ENCODE measurements at places on chromosomes 7 and 10. TPM values are rescaled to one million over a fixed set of nuclear protein-coding genes. Genes with fewer than 3 reads are reported as not detected.
A peak's percentile ranks its signal among the peaks of the same experiment; 100 is the strongest.

The TPST1 gene
- total RNA-seq = 3.6 TPM

GRCh38 chr10:130363899-130364445 lies 227.8 kb downstream of the GLRX3 start:
- H3K27me3 ChIP-seq = no peaks in the 10 kb centered on the region
- H3K27ac ChIP-seq = no peak overlapping the region
- H3K4me1 ChIP-seq = no peaks in the 10 kb centered on the region
- no peak for DNase-seq
- H3K36me3 ChIP-seq = no peaks in the 10 kb centered on the region

The NACAD gene
- total RNA-seq = not detected

GRCh38 chr10:112842832-112843360 lies 107.2 kb upstream of the TCF7L2 start:
- H3K4me1 ChIP-seq = peaks cover 43% of the 10 kb centered on the region
- H3K36me3 ChIP-seq = no peaks in the 10 kb centered on the region
- H3K27me3 ChIP-seq = no peaks in the 10 kb centered on the region
- DNase-seq = peak; percentile 86
- peak overlapping the region; percentile 69 for H3K27ac ChIP-seq

The LIMK1 gene
- total RNA-seq = 44.7 TPM

GRCh38 chr10:3053155-3053554 lies 14.2 kb upstream of the PFKP start:
- H3K27me3 ChIP-seq = no peaks in the 10 kb centered on the region
- no peaks in the 10 kb centered on the region for H3K36me3 ChIP-seq
- no peaks in the 10 kb centered on the region for H3K4me1 ChIP-seq
- H3K27ac ChIP-seq = no peak overlapping the region
- no peak for DNase-seq

- H3K36me3 ChIP-seq = no peaks in the 10 kb centered on the region
- H3K4me1 ChIP-seq = peaks cover 7% of the 10 kb centered on the region
- no peak overlapping the region for H3K4me3 ChIP-seq
Measured at GRCh38 chr10:2263561-2263960, 526.2 kb upstream of the ADARB2 start.

- no peak overlapping the region for H3K4me3 ChIP-seq
- H3K27me3 ChIP-seq = no peaks in the 10 kb centered on the region
- no peaks in the 10 kb centered on the region for H3K36me3 ChIP-seq
- no peaks in the 10 kb centered on the region for H3K4me1 ChIP-seq
Measured at GRCh38 chr7:45447296-45447695, 126.9 kb upstream of the ADCY1 start.

- no peak for DNase-seq
- no peak overlapping the region for H3K4me3 ChIP-seq
- H3K27me3 ChIP-seq = no peaks in the 10 kb centered on the region
- H3K4me1 ChIP-seq = peaks cover 11% of the 10 kb centered on the region
Measured at GRCh38 chr10:3869036-3869435, 84.0 kb upstream of the KLF6 start.

DNA sequence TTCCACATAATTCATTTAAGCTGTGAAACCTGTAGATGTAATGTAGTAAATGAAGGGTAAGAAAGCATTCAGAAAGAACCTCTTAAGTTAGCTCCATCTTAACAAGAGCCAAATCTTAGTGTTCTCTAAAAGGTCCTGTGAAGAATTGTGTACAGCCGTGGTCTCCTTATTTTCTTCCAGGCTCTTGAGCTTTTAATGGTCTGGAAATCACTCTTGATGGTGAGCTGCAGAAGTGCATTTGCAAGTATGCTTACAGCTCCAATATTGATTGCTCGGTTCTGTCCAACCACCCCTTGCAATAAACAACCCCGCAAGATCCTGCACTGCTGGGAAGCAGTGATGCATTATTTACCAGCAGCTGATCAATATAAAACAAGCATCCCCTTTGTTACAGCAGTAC lies 690.8 kb upstream of the FZD8 start:
- H3K4me3 ChIP-seq = no peak overlapping the region
- H3K36me3 ChIP-seq = no peaks in the 10 kb centered on the region
- no peaks in the 10 kb centered on the region for H3K27me3 ChIP-seq
- no peaks in the 10 kb centered on the region for H3K4me1 ChIP-seq

The MACC1 gene
- 30.4 TPM for total RNA-seq

The LDB3 gene
- total RNA-seq = 8.3 TPM

The DPP6 gene
- total RNA-seq = not detected

DNA sequence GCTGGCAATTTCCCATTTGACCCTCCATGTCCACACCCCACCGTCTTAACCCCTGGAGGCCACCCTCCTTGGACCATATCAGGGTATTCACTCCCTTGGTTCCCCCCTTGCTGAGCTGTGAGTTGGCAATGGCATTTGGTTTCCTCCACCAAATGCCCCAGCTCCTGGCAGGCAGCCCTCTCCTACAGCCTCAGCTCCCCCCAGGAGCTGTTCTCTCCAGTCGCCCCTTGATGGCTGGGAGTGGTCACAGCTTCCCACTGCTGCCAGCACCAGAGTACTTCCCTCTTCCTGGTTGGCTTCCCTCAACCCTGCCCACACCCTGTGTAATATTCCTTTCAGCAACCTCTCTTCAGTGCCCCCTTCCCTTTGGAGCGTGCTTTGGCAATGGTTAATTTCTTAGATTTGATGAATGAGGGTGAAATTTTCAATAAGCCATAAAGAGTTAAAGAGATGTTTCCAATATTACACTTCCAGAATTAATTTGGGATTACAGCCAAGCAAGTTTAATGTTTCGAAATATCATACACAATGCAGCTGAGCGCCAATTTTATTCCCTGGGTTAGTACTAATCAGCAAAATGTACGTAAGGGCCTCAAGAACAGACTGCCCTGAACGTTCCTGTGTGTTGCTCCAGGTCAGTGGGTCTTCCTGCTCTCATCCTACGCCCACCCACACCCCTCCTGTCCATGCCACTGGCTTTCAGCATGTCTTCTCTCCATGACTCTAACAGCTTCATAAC lies 207.1 kb upstream of the NFE2L3 start:
- H3K27ac ChIP-seq = no peak overlapping the region
- H3K36me3 ChIP-seq = no peaks in the 10 kb centered on the region
- H3K4me3 ChIP-seq = no peak overlapping the region
- peaks cover 25% of the 10 kb centered on the region for H3K4me1 ChIP-seq
- H3K27me3 ChIP-seq = no peaks in the 10 kb centered on the region

The SPAG6 gene
- total RNA-seq = not detected

DNA sequence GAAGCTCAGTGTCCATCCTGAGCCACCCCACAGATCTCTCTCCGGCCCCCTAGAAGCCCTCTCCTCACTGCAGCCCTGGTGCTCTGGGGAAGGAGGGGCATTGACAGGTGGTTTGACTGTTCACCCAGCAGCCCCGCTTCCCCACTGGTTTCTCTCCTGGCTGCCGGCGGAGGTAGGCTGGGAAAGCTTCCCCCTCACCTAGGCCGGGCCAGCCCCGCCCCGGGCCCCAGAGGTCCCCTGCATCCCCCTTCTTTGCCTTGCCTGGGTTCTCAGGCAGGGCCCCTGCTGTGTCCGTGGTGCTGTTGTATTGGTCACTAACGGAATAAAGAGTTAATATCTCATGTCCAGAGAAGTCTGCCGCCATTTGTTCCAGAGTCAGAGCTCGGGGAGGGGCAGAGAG lies 21.2 kb downstream of the CLEC2L start:
- H3K4me1 ChIP-seq = no peaks in the 10 kb centered on the region
- no peak overlapping the region for H3K4me3 ChIP-seq
- no peaks in the 10 kb centered on the region for H3K36me3 ChIP-seq
- DNase-seq = no peak

- peaks cover 39% of the 10 kb centered on the region for H3K4me1 ChIP-seq
- peaks cover 44% of the 10 kb centered on the region for H3K36me3 ChIP-seq
- H3K4me3 ChIP-seq = no peak overlapping the region
- no peak for DNase-seq
- no peaks in the 10 kb centered on the region for H3K27me3 ChIP-seq
Measured at GRCh38 chr7:23350466-23350865, 51.3 kb downstream of the MALSU1 start.

DNA sequence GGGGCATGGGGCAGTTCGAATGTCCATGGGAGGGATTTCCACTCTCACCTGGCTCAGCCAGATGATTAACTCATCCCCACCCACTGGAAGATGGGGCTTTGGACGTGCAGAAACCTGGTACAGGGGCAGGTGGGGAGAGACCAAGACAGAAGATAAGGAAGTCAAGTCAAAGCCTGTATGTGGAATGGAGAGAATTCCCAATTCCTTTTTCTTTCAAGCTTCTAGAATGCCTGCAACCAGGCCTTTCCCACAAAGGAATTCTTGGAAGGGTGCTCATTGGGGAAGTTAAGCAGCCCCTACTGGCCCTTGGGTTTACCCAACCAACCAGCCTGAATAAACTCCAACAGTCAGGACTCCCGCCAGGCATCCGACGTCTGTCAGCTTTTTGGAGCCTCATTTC lies 39.1 kb downstream of the CCM2 start:
- no peaks in the 10 kb centered on the region for H3K4me1 ChIP-seq
- no peak overlapping the region for H3K4me3 ChIP-seq
- H3K36me3 ChIP-seq = peaks cover 43% of the 10 kb centered on the region
- no peak overlapping the region for H3K27ac ChIP-seq
- no peak for DNase-seq

DNA sequence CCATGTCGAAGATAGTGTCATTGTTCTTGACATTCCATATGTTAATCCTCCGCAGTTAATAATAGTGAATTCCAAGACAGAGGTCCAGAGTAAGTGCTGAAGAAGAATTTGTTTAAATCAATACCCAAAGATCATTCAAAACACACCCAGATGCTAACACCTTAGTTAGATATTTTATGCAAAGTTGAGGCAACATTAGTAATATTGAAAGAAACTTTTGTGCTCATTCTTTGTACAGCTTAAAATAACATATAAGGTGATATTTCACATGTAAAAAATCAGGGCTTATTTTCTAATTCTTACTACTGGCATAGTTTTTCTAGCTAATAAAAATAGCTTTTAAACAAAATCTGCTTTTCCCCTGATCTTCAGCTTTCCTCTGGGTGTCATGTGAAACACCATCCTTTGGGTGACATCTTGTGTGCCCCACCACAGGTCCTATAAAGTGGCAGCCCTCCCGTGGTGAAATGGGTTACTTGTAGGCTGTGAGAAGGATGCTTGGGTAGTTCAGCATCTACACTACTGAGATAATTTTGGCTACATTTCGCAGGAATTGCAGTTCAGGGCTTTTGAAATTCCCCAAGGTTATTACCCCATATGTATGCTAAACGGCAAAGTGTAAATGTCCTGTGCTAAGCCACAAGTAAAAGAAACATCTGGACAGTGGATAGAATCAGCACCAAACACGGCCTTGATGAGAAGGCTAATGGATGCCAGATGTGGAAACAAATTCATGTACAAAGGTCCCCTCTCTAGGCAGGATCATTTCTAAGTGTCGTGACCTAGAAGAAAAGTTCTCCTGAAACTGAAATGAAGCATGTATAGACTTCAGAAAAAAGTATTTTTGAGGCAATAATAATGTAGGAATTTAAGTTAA lies 105.4 kb downstream of the GRM3 start:
- no peak overlapping the region for H3K4me3 ChIP-seq
- no peak overlapping the region for H3K27ac ChIP-seq
- no peaks in the 10 kb centered on the region for H3K36me3 ChIP-seq

The VSIR gene
- 1.8 TPM for total RNA-seq

GRCh38 chr10:16847644-16848043 lies 30.4 kb upstream of the RSU1 start:
- no peaks in the 10 kb centered on the region for H3K27me3 ChIP-seq
- H3K36me3 ChIP-seq = no peaks in the 10 kb centered on the region
- DNase-seq = no peak
- no peaks in the 10 kb centered on the region for H3K4me1 ChIP-seq
- no peak overlapping the region for H3K4me3 ChIP-seq

DNA sequence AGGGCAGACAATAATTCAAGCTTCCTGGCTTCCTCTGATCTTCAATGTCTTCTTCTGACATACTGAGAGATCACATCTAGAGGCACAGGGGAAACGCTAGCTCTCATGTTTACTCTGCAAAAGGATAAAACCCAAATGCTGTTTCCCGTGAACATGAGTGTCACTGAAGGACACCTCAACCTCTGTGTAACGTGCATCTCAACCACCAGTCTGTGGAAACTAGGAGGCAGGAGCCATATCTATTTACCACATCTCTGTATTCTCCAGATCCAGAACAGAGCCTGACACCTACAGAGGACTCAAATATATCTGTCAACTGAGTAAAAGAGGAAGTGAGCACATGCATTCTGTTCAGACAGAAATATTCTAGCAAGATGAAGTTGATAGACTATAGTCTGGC lies 140.3 kb upstream of the TARP start:
- no peaks in the 10 kb centered on the region for H3K4me1 ChIP-seq
- no peak overlapping the region for H3K27ac ChIP-seq
- peak; percentile 52 for DNase-seq
- no peaks in the 10 kb centered on the region for H3K27me3 ChIP-seq
- no peak overlapping the region for H3K4me3 ChIP-seq

DNA sequence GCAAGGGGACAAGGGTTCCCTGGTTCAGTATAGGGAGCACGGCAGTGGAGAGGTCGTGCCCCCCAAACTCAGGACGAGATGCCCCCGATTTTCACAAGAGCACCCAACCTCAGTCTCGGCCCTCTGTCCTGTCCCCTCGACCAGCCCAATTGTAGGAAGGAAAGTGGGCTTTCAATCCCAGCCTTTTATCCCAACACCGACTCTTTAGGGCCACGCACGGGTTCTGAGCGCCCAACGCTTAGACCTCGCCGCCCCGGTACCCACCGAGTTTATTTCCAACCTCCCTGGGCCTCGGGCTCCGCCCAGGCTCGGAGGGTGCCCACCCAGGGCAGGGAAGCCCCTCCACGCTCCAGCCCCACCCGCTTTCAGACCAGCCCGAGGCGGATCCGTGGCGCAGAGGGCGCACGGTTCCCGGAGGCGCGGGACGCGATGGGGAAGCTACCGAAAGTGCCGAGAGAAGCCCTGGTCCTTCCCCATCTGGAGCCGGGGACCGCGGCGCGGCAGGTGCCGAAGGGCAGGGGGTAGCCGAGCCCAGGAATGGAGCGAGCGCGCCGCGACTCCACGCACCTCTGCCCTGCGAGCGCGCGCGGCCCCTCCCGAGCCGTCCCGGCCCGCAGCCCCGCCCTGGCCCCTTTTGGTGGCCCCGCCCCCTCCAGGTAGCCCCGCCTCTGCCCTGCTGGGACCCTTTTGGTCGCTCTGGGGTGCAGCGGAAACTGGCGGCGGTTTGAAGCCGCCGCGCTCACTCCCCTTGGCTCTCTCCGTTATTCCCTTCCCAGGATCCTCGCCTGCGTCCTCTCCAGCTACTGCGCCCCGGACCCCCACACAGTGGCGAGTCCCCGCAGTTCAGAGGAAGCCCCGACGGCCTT lies 20.4 kb downstream of the GRID2IP start:
- no peaks in the 10 kb centered on the region for H3K27me3 ChIP-seq
- no peaks in the 10 kb centered on the region for H3K36me3 ChIP-seq
- no peak overlapping the region for H3K27ac ChIP-seq
- DNase-seq = peak; percentile 68

DNA sequence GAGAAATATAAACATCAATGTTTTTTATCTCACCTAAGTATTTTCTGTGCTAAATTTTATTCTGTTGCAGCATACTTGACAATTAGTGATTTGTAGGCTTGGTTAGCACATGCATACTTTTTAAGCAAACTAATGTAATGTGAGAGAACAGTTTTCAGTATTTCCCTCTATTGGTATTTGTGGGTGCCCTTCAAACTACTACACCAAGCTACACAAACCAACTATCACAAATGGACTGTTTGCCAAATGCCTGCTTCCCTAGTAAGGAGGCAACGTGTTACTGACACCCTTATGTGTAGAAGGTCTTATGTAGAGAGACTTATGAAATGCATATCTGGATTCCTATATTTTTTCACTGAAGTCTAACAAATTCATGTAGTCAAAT lies 98.4 kb upstream of the FZD1 start:
- peaks cover 41% of the 10 kb centered on the region for H3K4me1 ChIP-seq
- H3K36me3 ChIP-seq = no peaks in the 10 kb centered on the region
- H3K27ac ChIP-seq = peak overlapping the region; percentile 91

GRCh38 chr7:128869138-128869943 lies 6.7 kb downstream of the ATP6V1F start:
- H3K27me3 ChIP-seq = no peaks in the 10 kb centered on the region
- 0 out of 2 replicates have a peak, but pooled peaks cover 6% of the 10 kb centered on the region for H3K36me3 ChIP-seq
- peaks cover 13% of the 10 kb centered on the region for H3K4me1 ChIP-seq
- DNase-seq = no peak
- no peak overlapping the region for H3K27ac ChIP-seq

Measured in Karpas-422 (cell line).